ENCODE measurements at places on chromosomes 5 and 9.

DNA sequence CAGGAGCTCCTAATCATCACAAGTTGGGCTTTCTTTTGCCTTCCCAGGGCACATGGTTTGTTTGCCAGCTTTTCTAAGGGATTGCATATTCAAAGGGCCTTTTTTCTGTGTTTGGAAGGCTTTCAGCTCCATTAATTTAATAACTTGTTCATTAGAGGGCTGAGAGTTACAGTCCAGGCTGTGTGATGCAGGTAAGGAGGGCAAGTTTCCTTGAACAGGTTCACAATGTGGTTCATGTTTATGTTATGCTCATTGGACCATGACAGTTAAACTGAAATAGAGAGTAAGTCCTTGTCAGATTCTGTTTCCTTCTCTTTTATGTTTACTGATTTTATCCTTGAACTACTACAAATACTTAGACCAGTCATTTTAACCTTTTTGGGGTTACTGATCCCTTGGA lies 174.4 kb downstream of the MARCHF11 start:
- no peak for DNase-seq

DNA sequence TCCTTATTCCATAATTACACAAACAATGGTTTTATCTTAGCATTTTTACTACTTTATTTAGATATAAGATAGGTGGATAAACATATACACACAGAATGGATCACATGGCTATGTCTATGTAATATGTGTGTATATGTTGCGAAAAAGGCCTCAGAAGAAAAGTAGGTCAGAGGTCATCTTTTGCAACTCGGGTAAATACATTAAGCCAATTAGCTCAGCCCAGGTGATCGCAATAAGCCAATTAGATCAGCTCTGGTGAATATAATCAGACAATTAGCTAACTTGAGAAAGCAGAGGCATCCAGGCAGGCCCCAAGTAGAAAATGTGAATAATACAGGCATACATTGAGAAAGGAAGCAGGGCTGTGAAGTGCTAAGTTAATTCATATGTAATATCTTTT lies 24.3 kb downstream of the SLCO4C1 start:
- DNase-seq = no peak

- no peak for DNase-seq
These were observed 313.3 kb downstream of the EBF1 start for GRCh38 chr5:158786390-158786789.

DNA sequence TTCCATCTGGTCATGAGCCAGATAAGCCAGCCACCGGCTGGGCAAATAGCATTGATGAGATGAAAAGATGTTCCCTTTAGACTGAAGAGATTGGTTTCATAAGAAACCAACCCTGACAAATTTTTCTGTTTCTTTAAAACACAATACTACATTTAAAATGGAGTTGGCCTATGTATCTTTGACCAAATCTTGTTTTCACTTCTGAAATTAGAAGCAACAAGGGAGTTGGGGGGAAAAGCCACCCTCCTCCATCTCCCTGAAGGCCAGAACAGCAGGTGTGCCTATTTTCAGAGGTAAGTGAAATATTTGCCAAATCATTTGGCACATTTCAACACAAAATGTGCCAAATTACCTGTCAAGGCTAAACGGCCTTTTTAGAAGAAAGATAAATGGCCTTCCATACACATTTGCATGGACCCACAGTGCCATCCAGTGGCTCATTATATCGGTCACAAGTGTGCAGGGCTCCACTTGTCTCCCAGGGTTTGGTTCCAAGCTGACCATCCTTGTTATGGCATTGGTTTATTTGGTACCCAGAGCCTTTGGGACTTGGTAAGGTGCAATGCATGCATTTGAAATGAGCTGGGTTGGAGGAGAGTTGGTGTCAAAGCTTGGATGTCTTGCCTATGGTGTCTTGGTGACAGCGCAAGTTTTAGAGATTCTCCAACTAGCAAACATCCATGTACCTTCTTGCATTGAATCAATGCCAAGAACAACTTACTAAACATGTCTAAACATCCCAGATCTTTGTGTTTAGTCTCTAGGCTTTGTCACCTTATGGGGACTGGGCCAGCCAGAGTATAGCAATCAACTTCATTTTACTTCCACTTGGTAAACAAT lies 372.0 kb upstream of the KIF2A start:
- peak; percentile 12 for DNase-seq

- no peak for DNase-seq
These were observed 310.4 kb upstream of the ZNF608 start for GRCh38 chr5:125056671-125057485.

DNA sequence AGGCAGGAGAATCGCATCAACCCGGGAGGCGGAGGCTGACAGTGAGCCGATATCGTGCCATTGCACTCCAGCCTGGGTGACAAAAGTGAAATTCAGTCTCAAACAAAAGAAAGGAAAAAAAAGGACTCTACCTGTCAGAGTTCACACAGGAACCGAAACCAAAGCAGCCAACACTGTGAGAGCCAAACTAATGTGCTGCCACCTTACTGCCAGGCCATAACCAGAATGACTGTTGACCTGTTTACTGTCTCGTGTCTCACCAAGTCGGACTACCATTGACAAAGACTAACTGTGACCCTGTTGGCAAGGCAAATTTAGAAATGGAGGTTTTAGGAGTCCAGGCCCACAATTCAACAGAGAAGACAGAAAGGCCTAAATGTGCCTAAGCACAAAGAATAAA lies 112.4 kb downstream of the ANXA2R start:
- DNase-seq = no peak

GRCh38 chr5:80072103-80073073 lies 37.2 kb downstream of the THBS4 start:
- DNase-seq = no peak

All from fibroblast of the conjunctiva (primary cell).